Activated CD8-positive, alpha-beta memory T cell treated with anti-CD3 and anti-CD28 coated beads for 24 hours (primary cell): ENCODE measurements at places on chromosomes 4 and X.

DNA sequence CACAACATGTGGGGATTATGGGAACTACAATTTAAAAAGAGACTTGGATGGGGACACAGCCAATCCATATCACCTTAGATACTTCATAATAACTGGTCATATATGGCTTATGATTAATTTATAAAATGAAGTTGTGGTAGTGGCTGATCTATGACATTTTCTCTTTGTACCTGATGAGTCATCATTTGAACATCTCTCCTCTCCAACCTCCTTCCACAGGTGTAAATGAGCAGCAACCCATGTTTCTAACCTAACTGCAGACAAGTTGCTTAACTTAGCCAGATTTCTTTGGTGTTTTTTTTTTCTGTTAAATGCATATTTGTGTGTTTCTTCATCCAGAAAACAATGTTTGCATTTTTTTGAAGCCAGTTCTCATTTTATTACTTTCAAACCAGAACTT is 42.6 kb downstream of the SPANXA2 start:
- no peak for DNase-seq

- DNase-seq: no peak
Measured at GRCh38 chr4:77538574-77539157, 67.0 kb upstream of the CXCL13 start.

DNA sequence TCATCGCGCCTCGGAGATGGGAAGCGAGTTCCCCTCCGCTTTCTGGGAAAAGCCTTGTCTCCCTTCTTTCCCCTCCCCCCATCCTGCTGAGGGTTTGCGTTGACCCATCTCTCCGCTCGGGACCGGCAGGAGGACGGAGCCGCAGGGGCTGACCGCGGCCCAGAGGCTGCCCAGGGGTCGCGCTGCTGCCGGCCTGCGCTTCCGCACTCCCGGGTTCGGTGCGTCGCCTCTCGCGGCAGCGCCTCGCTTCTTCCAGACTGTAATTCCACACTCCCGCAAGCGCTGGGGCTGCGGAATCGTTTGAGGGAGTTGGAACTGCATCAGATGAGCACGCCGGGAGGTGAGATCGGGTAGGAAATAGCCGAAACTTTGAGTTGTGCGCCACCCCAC is 88.3 kb downstream of the BCOR start:
- DNase-seq: peak; percentile 67

- DNase-seq: no peak
Measured at GRCh38 chr4:53127365-53127764, 238.5 kb downstream of the SCFD2 start.

GRCh38 chr4:169933531-169933930 is 92.7 kb downstream of the MFAP3L start:
- DNase-seq: no peak

DNA sequence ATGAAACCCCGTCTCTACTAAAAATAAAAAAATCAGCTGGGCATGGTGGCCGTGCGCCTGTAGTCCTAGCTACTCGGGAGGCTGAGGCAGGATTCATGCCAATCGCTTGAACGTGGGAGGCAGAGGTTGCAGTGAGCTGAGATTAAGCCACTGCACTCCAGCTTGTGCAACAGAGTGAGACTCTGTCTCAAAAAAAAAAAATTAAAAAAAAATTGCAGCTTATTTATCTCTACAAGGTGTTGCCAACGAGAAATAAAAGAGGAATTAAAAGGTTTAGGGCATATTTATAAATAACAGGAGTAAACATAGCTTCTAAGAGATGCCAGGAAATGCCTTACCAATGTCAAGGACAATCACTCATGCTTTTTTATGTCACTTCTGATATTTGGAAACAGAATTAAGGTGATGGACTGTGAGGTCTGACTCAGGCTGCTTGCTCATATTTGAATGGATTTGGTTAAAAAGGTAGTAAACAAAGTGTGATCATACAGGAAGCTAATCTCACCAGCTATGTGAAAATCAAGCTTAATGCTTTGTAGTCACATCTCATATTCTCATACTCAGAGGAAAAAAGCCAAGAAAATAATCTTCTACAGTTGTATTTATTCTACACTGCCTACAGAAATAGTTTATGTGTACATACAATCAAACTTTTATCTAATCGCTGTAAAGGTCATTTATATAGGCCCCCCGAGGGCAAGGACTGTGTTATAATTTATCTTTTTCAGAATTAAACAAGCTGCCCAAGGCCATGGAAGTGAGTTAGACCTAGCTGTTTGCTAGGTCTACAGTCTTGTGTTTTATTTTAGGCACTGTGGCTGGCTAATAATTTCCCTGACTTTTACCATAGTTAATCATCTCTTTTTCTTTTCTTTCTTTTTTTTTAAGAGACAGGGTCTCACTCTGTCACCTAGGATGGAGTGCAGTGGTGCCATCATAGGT is 61.1 kb upstream of the RBMX start:
- no peak for DNase-seq
